CD4-positive, CD25-positive, alpha-beta regulatory T cell (primary cell): ENCODE measurements at places on chromosomes 16 and 17. TPM values are rescaled to one million over a fixed set of nuclear protein-coding genes. Genes with fewer than 3 reads are reported as not detected.

DNA sequence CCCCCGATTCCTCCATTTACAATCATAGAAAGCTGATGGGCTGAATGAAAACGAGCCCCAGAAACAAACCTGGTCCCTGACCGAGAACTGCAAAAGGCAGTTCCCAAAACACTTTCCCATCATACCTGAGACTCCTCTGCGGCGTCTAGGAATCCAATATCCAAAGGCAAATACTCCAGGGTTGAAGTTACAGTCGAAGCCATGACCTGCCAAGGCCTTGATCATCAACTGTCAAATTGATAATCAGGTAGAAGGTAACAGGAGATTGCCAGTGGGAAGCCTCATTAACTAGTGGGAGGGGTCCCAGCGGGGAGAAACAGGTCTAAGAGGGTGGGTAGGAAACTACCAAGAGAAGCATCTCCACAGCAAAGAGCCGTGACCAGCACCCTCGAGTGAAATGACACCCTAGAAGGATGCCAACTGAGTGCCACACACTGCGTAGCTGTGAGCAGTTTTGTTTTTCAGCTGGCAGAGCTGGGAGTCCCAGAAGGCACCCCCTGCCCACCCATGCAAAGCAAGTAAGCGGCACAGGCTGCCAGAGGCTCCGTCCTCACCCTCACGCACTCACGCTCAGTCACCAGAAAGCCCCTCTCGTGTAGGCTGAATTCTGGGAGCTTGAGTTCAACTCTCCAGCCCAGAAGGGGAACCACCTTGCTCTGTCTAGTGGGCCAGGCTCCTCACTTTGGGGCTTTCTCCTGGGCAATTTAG, 146.1 kb downstream of the GAS7 start:
- no peaks in the 10 kb centered on the region for H3K36me3 ChIP-seq
- H3K4me3 ChIP-seq, result no peak overlapping the region
- no peaks in the 10 kb centered on the region for H3K4me1 ChIP-seq
- H3K27ac ChIP-seq, result no peak overlapping the region

- no peaks in the 10 kb centered on the region for H3K27me3 ChIP-seq
- no peak overlapping the region for H3K4me3 ChIP-seq
- no peak overlapping the region for H3K27ac ChIP-seq
- peaks cover 36% of the 10 kb centered on the region for H3K36me3 ChIP-seq
- DNase-seq, result no peak
- peaks cover 6% of the 10 kb centered on the region for H3K4me1 ChIP-seq
Measured at GRCh38 chr16:89645122-89645521, 12.4 kb downstream of the CHMP1A start.

DNA sequence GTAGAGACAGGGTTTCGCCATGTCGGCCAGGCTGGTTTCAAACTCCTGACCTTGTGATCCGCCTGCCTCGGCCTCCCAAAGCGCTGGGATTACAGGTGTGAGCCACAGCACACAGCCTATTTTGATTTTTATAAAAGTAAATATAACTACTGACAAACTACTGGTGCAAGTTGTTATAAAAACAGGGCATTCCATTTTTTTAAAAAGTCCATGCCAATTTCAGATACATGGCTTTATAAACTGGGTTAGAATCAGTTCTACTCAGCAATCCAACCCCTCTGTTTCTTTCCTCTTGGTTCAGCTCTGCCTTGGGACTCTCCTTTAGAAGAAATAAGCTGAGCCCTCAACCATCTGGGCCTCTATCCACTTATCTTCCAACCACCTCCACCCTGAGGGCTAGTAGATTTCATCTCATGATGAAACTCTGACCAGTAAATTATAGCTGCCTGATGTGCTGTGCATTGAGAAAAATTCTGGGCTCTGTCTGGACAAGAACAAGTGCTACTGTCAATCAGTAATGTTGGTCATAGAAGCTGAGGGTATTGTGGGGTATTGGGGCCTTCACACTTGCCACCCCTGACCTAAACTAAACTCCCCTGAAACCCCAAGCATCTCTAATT, 10.2 kb downstream of the RANBP10 start:
- peaks cover 9% of the 10 kb centered on the region for H3K4me1 ChIP-seq
- no peaks in the 10 kb centered on the region for H3K27me3 ChIP-seq
- peaks cover 12% of the 10 kb centered on the region for H3K36me3 ChIP-seq
- DNase-seq, result no peak

DNA sequence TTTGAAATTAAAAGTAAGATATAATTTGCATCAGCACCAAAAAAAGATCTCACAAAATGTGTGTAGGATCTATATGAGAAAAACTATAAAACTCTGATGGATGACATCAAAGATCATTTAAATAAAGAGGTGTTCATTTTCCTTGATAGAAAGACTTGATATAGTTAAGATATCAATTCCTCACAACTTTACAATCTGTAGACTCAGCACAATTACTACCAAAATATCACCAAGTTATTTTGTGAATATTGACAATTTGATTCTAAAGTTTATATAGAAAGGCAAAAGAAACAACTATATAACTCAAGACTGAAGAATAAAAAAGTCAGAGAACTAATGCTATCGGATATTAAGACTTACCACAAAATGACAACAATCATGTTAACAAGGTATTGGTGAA, 638.9 kb downstream of the HS3ST4 start:
- H3K27me3 ChIP-seq, result peaks cover 3% of the 10 kb centered on the region
- no peak overlapping the region for H3K4me3 ChIP-seq
- no peaks in the 10 kb centered on the region for H3K36me3 ChIP-seq

DNA sequence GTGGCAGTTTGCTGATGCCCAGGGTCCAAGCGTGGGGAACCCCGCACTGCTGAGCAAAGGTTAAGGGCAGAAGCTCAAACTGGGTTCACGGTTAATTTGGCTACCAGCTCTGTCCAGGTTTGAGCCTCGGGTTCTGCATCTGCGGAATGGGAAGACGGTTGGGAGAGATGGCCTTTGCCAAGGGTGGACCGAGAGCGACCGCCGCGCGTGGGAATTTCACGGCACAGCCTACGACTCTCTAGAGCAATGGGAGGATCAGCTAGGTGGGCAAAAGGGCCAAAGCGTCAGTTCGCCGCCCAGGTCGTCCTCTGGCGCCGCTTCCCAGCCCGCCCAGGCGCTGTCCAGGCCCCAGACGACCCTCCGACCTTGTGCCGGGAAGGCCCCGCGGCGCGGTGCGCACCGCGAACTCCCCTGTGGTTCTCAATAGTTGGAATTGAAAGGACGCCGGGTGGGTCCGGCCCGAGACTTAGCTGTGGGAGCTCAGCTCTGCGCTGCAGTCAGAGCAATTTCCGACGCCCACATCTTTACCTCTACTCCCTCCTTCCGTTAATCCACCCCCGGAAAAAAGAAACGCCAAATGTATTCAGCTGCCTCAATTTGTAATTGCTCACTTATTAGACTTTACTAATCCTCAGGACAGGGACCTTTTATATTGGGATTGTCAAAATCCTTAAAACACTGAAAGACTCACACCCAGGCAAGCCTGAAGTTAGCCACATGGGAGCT, 2.5 kb upstream of the HS3ST3B1 start:
- no peaks in the 10 kb centered on the region for H3K36me3 ChIP-seq
- DNase-seq, result no peak
- peaks cover 23% of the 10 kb centered on the region for H3K27me3 ChIP-seq
- peak overlapping the region; percentile 94 for H3K4me3 ChIP-seq
- H3K27ac ChIP-seq, result no peak overlapping the region

DNA sequence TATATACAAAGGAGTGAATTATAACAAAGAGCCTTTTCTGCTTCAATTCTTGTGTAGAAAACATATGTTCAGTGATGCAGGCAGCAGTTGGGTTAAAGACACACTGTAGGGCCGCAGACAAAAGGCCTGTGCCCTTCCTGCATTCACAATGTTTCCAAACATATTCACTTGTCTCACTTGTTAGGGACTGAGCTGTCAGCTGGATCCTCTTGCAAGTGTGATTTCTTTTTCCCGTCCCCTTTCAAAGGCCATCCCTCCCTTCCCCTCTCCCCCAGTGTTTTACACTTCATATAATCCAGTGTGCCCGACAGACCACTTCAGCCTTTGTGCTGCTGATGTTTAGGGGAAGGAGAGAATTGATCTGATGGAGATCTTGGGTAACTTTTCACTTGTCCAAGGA, 217.0 kb downstream of the FTO start:
- H3K36me3 ChIP-seq, result no peaks in the 10 kb centered on the region
- no peak overlapping the region for H3K27ac ChIP-seq
- no peaks in the 10 kb centered on the region for H3K4me1 ChIP-seq
- DNase-seq, result no peak
- no peaks in the 10 kb centered on the region for H3K27me3 ChIP-seq
- H3K4me3 ChIP-seq, result no peak overlapping the region

DNA sequence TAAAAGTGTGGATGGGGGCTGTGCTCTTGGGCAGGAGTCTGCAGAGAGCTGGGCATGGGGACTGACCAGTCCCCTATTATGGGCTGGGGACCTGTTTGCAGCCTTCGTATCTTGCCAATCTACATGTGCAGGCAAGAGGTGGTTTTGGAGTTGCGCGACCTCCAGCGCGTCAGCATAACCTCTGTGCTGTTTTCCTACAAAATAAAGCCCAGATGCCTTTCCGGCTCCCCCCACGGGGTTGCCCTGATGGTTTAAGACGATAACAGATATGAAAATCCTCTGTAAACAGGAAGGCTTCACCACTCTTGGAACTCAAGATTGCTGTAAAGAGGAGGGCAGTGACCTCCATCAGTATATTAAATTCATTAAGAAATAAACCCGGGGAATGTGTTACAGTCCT, 16.5 kb upstream of the SPPL2C start:
- H3K27ac ChIP-seq, result no peak overlapping the region
- no peaks in the 10 kb centered on the region for H3K4me1 ChIP-seq
- DNase-seq, result no peak

- peaks cover 29% of the 10 kb centered on the region for H3K36me3 ChIP-seq
- no peak overlapping the region for H3K27ac ChIP-seq
- H3K4me1 ChIP-seq, result no peaks in the 10 kb centered on the region
- no peak for DNase-seq
Measured at GRCh38 chr17:16448490-16448889, 33.1 kb downstream of the TRPV2 start.

- H3K4me3 ChIP-seq, result no peak overlapping the region
- H3K36me3 ChIP-seq, result no peaks in the 10 kb centered on the region
- no peak for DNase-seq
- no peak overlapping the region for H3K27ac ChIP-seq
- no peaks in the 10 kb centered on the region for H3K27me3 ChIP-seq
Measured at GRCh38 chr16:59758848-59759247, 1024.7 kb upstream of the GOT2 start.

DNA sequence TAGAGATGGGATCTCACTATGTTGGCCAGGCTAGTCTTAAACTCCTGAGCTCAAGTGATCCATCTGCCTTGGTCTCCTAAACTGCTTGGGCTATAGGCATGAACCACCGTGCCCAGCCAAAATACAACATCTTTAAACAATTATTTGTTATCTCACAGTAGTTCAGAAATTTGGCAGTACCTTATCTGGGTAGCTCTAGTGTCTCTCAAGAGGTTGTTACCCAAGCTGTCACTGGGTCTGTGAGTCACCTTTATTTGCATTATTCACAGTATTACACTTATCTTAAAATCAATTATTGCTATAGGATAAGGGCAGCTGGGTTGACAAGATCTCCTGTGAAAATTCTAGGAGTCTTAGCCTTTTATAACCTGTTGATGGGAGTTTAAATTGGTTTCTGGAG, 64.0 kb upstream of the GAS7 start:
- no peak overlapping the region for H3K4me3 ChIP-seq
- no peaks in the 10 kb centered on the region for H3K36me3 ChIP-seq
- no peaks in the 10 kb centered on the region for H3K27me3 ChIP-seq
- H3K4me1 ChIP-seq, result no peaks in the 10 kb centered on the region
- DNase-seq, result no peak

GRCh38 chr17:55641676-55642081, 81.0 kb downstream of the TMEM100 start:
- H3K27ac ChIP-seq, result no peak overlapping the region
- no peak overlapping the region for H3K4me3 ChIP-seq
- no peaks in the 10 kb centered on the region for H3K36me3 ChIP-seq
- H3K27me3 ChIP-seq, result peaks cover 15% of the 10 kb centered on the region
- DNase-seq, result peak; percentile 49

- DNase-seq, result no peak
- no peaks in the 10 kb centered on the region for H3K27me3 ChIP-seq
- peaks cover 51% of the 10 kb centered on the region for H3K4me1 ChIP-seq
- H3K36me3 ChIP-seq, result peaks cover 63% of the 10 kb centered on the region
- H3K4me3 ChIP-seq, result no peak overlapping the region
Measured at GRCh38 chr16:4411684-4412083, 4.7 kb downstream of the CORO7 start.

GRCh38 chr16:57535680-57536305, 578 bp downstream of the CCDC102A start:
- H3K36me3 ChIP-seq, result no peaks in the 10 kb centered on the region
- H3K4me3 ChIP-seq, result peak overlapping the region; percentile 55
- peaks cover 58% of the 10 kb centered on the region for H3K4me1 ChIP-seq
- peak; percentile 91 for DNase-seq
- H3K27me3 ChIP-seq, result no peaks in the 10 kb centered on the region

- peak; percentile 57 for DNase-seq
- H3K4me3 ChIP-seq, result no peak overlapping the region
- H3K27me3 ChIP-seq, result no peaks in the 10 kb centered on the region
- no peaks in the 10 kb centered on the region for H3K4me1 ChIP-seq
- no peak overlapping the region for H3K27ac ChIP-seq
Measured at GRCh38 chr16:5056352-5056751, 9.4 kb downstream of the C16orf89 start.

DNA sequence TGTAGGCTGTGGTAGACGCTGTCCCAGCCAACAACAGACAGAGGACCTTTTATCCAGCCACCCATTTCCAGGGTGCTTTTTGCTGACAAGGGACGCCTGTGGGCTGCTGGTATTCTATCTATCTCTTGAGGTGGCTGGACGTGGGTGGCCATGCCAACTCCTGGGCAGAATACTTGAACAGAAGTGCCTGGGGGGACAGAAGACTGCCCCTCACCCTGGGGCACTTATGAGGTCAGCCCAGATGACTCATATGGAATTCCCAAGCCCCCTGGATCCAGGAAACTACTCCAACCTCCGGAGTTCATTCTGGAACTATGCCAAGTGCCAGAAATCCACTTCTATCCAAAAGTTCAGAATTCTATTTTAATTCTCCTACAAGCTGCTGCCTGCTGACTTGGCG, 61.3 kb downstream of the CDRT4 start:
- no peaks in the 10 kb centered on the region for H3K27me3 ChIP-seq
- H3K4me1 ChIP-seq, result no peaks in the 10 kb centered on the region
- H3K36me3 ChIP-seq, result no peaks in the 10 kb centered on the region
- H3K4me3 ChIP-seq, result no peak overlapping the region
- no peak overlapping the region for H3K27ac ChIP-seq

DNA sequence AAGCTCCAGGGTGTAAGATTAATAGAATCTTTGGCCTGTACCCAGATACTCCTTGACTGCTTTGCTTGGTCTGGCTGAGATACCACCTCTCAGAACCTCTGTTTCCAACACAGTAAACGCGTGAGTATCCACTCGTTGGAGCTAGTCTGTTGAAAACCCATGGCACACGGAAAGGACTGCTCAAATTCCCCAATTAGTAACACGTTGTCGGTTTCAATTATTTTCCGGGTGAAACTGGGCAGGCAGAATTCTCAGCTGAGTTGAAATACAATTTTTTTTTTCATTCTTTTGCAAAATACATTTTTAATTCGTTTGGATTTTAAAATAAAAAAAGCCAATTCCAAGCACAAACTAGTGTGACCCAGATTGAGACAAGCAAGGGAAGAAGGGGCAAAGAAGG, 120.5 kb downstream of the MAF start:
- no peaks in the 10 kb centered on the region for H3K36me3 ChIP-seq
- no peaks in the 10 kb centered on the region for H3K4me1 ChIP-seq
- no peak overlapping the region for H3K27ac ChIP-seq
- no peak overlapping the region for H3K4me3 ChIP-seq
- H3K27me3 ChIP-seq, result no peaks in the 10 kb centered on the region
- DNase-seq, result no peak

Gene HASPIN
- total RNA-seq, result 0.27 TPM

Gene HOXB7
- 2.1 TPM for total RNA-seq

Gene TMIGD1
- not detected for total RNA-seq

Gene BAIAP2
- 6.8 TPM for total RNA-seq

Gene TBC1D3H
- total RNA-seq, result not detected

Gene TP53TG3F
- total RNA-seq, result not detected

Gene LITAFD
- total RNA-seq, result not detected

Gene SLC13A2
- total RNA-seq, result not detected

Gene MSI2
- 177 TPM for total RNA-seq

Gene HSD17B1
- 0.91 TPM for total RNA-seq
